Activated CD4-positive, alpha-beta memory T cell treated with anti-CD3 and anti-CD28 coated beads for 36 hours (primary cell): ENCODE measurements at places on chromosomes 11 and 22. TPM values are rescaled to one million over a fixed set of nuclear protein-coding genes. Genes with fewer than 3 reads are reported as not detected.

- no peak for DNase-seq
Measured at GRCh38 chr22:49209452-49210195, 618.0 kb downstream of the BRD1 start.

Gene SLC37A2
- total RNA-seq, result 0.93 TPM

Gene CD3E
- total RNA-seq, result 488 TPM

GRCh38 chr11:2138068-2138430 is 1.1 kb downstream of the IGF2 start:
- DNase-seq, result no peak

DNA sequence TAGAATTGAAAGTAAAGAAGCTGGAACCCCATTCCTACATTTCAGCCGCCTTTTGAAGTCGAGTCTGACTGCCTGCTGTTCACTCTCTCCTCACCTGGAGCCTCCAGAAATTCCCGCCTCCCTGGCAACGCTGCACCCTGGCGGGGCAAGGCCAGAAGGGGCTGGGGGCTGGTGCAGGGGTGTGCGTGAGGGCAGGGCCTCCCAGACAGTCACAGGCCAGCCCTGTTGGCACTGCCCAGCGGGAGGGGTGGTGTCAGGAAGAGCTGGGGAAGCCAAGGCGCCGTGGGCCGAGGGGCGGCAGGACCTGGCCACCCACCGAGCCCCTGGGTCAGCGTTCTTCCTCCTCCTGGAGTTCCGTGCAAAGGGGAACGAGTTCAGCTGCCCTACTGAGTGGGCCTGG is 123.2 kb downstream of the KCNQ1OT1 start:
- DNase-seq, result no peak

- no peak for DNase-seq
Measured at GRCh38 chr22:35630387-35630793, 13.3 kb upstream of the MB start.

GRCh38 chr11:65781152-65781961 is 581 bp upstream of the AP5B1 start:
- no peak for DNase-seq

Gene USP2
- total RNA-seq, result 1.4 TPM

Gene HTR3B
- not detected for total RNA-seq

GRCh38 chr22:50326956-50327710 is at the start of gene DENND6B:
DENND6B (minus strand) TSS chr22:50327012; CDS start chr22:50326988, 24 bp downstream.
- DNase-seq, result peak; percentile 74

Gene CARNS1
- total RNA-seq, result 3.3 TPM

GRCh38 chr22:26444777-26445176 is 15.7 kb downstream of the ASPHD2 start:
- DNase-seq, result no peak
